AG10803 (cell line): ENCODE measurements at places on chromosomes 4 and X.
A peak's percentile ranks its signal among the peaks of the same experiment; 100 is the strongest.

DNA sequence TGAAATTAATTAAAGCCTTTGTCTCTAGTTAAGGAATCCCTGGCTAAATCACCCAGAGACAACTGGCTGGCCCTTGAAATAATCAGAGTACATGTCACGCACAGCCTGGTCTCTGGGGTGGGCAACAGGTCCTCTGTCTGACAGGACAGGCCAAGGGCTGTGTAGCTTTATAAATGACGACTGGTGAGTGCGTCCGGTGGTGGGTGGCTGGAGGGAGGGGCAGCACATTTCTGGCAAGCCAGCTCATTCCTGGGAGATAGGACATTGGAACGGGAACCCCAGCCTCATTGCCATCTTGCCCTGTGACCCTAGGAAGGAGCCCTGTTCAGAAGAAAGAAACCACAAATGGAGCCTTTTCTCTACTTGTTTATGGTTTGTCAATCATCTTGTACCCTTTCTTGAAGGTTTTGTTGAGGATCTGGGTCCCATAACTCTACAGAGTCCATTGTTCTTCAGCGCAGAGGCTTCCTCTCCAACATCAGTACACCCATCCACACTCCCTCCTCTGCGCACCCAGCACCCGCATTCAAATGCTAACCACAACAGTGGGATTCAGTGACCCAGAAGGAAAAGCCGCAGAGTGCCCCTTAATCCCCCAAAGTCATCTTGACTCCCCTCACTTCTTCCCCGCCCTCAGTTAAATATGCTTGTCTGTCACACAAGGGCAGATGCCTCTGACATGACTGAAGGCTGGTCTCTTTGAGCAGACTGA lies 368.1 kb downstream of the UNC5C start:
- DNase-seq = no peak

DNA sequence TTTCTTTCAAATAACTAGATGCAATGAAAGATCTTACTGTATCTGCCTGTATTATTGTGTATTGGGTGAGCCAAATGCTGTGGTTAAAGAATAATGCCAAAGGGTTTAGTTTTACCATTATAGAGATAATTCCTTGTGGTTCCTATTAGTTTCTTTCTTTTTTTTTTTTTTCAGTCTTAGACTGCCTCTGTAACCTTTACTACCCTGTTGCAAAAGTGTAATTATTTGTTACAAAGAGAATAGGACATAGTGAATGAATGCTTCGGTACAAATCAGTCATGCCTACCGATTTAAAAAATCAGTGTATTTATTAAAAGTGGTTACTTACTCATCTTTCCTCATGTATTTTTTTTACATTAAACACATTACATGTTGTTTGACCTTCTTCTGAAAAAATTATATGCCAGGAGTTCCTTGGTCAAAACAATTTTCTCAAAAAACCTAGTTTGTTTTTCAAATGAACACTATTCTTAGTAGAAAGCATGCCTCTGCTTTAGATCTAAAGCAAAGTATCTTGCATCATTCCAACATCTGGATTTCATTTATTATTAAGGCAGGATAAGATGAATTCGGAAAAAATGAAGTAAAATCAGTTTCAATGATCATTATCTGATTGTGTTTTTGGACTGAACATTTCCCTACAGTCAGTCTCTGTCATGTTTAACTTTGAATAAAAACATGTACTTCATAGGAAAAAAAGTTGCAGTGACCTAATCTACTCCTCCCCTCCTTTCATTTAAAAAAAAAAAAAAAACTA lies 21.2 kb upstream of the SYNPO2 start:
- peak; percentile 64 for DNase-seq

DNA sequence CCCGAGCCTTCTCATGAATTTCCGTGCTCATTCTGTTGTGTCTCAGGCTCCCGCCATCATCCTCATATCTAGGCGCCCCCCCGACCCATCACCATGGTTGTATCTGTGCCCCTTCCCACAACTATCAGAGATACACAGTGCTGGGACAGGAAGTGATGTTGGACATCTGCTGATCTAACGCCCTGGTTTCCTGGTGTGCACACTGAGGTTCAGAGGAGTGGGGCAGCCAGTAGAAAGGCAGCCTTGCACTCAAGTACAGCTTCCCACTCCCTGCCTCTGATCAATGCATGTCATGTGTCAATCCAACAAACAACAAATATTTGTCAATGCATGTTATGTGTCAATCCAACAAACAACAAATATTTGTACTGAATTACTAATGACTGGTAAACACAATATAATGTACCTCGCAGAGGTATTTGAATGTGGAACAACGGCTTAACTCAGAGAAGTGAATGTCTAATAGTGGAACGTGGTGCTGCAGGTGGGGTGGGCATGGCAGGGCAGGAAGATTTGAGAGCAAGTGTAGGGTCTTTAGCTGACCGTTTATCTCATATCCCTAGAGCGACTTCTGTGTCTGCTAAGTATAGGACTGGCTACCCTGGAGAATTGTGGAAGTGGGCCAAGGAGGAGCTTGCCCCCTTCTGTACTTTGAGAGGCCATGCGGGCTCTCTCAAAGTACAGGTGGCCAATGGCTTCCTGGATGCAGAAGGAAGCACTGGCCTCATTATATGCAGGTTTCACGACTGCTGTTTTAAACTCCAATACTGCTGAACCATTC lies 10.3 kb upstream of the SEL1L3 start:
- no peak for DNase-seq

DNA sequence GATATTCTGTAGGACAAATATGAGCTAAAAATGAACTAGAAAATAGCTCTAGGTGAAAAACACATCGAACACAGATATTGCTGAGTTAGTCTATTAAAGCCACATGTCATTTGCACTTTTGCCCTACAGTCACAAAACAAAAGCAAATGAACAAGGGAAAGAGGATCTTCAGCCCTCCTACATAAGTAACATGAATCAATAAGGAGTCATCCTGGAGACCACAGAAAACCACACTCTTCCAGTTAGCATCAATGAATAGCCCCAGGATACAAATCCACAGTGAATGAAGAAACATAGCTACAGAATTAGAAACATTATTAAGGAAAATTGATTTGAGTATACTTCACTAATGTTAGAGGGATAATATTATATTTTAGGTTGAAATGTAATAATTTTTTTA lies 311.4 kb downstream of the MAPK10 start:
- peak; percentile 60 for DNase-seq

DNA sequence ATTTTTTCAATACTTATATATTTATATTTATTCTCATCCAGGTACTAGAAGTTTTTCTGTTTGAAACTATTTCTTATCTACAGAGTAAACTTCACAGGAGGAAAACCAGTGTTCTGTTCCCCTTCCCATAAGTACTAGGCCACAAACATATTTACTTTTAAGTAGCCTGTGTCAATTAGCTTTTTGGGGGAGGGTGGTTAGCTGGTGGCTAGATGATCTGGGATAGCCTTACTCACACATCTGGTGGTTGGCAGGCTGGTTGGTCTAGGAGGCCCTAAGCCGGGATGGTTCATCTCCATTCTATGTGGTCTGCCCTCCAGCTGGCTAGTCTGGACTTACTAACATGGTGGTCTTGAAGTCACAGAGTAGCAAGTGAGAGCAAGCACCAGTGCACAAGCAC lies 6.2 kb downstream of the JADE3 start:
- DNase-seq = peak; percentile 32

- no peak for DNase-seq
These were observed 139.9 kb downstream of the RNF150 start for GRCh38 chr4:140993370-140993769.

DNA sequence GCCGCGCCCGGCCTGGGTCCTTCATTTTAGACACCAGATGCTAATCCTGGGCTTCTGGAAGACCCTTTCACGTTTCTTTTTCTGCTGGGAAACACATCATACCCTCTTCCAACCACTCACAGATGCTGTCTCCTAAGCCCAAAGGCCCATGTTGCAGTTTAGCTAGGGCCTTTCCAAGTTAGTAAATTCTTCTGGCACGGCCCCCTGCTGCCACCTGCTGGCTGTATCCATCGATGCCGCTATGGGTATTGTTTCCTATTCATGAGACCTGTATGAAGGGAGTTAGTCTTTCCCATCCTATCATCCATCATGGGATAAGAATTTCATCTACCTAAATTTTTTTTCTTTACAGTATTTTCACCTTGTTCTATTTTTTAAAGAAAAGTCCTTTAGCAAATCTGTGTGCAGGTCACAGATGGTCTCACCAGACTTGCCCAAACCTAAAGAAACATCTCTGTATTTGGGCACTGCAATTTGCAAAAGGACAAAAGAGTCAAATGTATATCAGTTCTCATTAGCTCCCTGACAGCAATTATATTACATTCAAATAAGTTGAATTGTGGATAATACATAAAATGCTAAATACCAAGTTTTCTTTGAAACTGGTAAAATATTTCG lies 37.8 kb upstream of the SLC9A7 start:
- DNase-seq = peak; percentile 70

GRCh38 chr4:153468587-153468986 lies 2.4 kb downstream of the TMEM131L start:
- DNase-seq = no peak

GRCh38 chr4:90621080-90621479 lies 493.9 kb downstream of the CCSER1 start:
- DNase-seq = no peak

GRCh38 chr4:40186665-40187014 lies 10.2 kb upstream of the RHOH start:
- no peak for DNase-seq

- DNase-seq = no peak
These were observed 67.1 kb upstream of the MYOZ2 start for GRCh38 chr4:119068529-119068962.

DNA sequence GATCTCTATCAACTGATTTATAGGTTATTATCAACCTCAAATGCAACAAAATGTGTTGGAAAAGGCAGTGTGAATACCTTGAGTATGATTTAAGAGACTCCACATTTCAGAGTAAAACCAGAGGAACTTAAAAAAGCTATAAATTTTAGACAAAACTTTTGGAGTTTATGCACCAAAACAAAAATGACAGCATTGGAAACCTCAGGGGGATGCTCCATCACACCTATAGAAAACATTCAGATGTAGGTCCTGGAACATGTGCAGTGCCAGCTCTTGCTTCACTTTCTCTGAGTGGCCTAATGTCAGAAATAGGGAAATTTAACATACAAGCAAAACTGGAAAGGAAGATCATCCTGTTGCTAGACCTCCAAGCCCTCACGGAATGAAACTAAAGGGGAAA lies 5.8 kb upstream of the VEGFC start:
- no peak for DNase-seq

DNA sequence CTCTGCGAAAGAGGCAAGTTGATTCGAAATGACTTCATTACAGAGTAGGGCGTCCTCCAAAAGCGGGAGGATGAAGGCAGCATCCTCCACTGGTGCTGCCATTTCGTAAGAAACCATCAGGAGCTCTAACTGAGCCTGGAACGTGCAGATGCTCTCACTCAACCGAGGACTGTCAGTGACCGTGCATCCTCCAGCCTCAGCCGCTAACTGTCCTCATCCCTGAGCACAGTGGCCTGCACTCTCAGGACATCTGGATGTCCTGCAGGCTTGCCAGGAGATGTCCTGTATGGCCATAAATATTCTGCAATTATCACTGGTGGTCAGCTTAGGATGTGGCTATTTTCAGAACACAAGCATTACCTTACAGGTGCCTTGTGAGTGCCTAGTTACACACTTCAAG lies 107.1 kb upstream of the ADRA2C start:
- no peak for DNase-seq

- DNase-seq = peak; percentile 89
These were observed 24.7 kb downstream of the SEC24D start for GRCh38 chr4:118810991-118811764.

DNA sequence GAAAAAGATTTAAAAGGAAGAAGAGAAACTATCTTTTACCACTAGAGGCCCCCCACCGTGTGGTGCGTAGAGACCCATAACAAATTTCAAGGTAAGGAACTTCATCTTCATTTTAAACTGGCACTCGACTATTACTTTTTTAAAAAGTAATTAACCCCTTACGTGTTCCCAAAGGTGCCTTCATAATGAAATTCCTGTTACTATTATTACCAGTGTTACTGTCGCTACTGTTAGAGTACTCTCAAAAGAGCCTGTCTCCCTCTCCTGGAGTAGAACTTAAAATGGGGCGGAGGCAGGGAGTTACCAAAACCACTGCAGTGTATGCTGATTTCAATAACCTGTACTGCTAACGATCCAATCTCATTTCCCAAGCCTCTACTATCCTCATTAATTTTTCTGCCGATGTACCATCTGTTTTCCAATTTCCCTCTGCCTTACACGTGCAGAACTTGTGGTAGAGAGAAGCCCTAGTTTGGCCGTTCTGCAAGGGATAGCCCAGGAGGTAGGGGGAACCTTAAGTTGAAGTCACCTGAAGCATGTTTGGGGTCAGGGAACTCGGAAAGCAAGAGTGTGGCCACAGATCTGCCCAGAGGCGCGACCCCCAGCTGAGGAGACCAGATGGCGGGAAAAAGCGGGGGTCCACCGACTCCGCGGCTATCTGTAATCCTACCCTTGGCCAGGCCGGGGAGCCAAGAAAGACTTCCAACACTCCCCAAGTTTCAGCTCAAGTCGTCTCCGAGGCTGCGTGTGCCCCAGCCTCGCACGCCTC lies 720 bp upstream of the STK26 start:
- DNase-seq = no peak

- DNase-seq = peak; percentile 71
These were observed 46.4 kb downstream of the PRPS1 start for GRCh38 chrX:107674480-107675364.

GRCh38 chrX:112857478-112857878 lies 16.8 kb upstream of the AMOT start:
- DNase-seq = no peak

GRCh38 chr4:161929956-161930355 lies 233.8 kb downstream of the FSTL5 start:
- DNase-seq = peak; percentile 31

GRCh38 chr4:158176776-158177175 lies 4.0 kb upstream of the GASK1B start:
- no peak for DNase-seq

GRCh38 chrX:46311581-46312120 lies 233.6 kb downstream of the ZNF674 start:
- peak; percentile 23 for DNase-seq

DNA sequence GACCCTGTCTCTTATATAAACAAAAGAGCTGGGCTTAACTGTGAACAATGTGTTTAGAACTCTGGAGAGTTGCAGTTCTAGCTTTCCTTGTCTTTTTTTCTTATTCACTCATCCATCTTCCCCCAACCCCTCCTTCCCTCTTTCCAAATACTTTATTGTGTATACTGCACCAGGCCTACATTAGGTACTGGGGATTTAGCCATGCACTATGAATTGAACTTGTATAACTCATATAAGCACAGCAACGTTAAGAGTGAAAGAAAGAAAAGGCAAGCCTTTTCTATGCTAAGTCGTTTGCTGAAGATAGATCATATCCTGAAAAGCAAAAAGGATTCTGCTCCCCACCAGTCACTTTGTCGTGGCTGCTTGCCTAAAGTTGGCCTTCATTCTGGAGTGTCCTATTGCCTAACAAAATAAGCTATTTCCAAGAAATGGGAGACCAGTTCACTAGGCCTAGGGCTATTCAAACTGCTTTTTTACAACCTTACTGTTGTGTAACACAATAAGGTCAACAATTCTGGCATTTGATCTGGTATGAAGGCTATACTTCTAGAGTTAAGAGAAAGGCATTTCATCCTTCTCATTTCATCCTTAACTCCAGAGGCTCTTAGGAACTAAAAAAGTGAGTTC lies 32.2 kb downstream of the CCNI start:
- peak; percentile 81 for DNase-seq
